CD4-positive, alpha-beta memory T cell (primary cell): ENCODE measurements at places on chromosomes 1 and 21. TPM values are rescaled to one million over a fixed set of nuclear protein-coding genes. Genes with fewer than 3 reads are reported as not detected.
A peak's percentile ranks its signal among the peaks of the same experiment; 100 is the strongest.

Gene AADACL4
- not detected for total RNA-seq

Gene SDE2
- 21.2 TPM for total RNA-seq

DNA sequence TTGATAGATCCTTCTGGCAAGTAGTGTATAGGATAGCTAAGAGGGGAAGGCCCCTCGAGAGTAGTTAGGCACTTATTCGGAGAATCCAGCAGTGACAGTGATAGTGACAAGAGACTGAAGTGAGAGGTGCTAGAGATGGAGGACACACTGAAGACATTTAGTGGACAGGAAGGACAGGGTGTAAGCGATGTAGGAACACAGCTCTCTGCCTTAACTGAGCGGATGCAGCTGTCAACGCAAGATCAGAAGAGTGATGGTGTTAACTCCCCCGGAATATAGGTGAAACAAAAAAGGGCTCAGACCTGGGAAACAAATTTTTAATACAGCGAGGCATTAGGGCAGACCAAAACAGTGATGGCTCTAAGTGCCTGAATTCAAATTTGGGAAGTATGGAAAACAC lies 15.8 kb downstream of the SOD1 start:
- peaks cover 12% of the 10 kb centered on the region for H3K36me3 ChIP-seq

Gene CACHD1
- 0.11 TPM for total RNA-seq

Gene FNDC10
- total RNA-seq = 2.9 TPM

DNA sequence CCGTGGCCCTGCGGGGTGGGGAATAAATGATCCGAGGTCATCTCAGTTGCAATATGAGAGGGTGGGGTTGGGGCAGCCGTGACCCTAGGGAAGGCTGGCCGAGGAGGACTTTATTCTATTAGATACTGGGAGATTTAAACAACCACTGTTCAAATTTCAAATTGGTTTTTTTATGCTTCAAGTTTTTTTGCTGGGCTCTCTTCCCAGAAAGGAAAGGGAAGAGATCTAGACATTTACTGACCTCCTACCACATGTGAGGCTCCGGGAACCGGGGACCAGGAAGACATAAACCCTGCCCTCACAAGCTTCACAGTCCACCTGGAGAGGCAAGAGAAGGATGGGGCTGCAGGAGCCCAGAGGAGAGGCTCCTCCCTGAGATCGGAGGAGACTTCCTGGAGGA lies 207.3 kb downstream of the FOXD2 start:
- DNase-seq = no peak
- H3K36me3 ChIP-seq = no peaks in the 10 kb centered on the region
- H3K27ac ChIP-seq = no peak overlapping the region

DNA sequence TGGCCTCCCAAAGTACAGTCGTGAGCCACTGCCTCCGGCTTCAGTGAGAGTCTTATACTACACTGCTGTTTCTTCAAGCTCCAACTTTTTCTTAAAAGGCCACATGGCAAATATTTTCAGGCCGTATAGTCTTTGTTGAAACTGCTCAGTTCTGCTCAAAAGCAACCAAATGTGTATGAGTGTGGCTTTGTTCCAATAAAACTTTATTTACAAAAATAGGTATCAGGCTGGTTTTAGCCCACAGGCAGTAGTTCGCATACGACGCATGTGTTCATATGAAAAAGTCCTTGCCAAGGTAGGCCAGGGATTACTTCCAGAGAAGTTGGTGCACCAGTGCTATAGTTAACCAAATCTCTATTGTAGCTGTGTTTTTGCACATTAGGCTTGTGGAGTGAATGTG lies 6.2 kb downstream of the PLEKHM2 start:
- no peaks in the 10 kb centered on the region for H3K27me3 ChIP-seq
- no peaks in the 10 kb centered on the region for H3K36me3 ChIP-seq
- no peak overlapping the region for H3K4me3 ChIP-seq
- no peak overlapping the region for H3K27ac ChIP-seq

DNA sequence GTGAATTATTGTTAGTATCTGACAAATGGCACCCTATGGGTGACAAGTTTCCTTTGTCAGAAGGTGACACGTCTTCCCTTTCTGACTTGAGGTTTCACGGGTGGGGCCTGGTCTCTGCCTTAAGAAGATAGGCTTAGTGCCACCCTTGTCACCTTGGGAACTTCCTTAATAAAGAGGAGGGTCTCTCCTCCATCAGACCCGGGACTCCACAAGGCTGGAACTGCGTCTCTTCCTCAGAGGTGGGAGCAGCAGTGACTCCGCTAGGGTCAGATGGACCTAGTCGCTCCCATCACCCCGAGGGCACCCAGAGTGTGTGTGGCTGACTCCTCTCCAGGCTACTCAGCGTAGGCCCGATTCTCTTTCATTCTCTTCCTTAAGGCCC lies 774 bp upstream of the WDTC1 start:
- H3K4me1 ChIP-seq = peaks cover 26% of the 10 kb centered on the region
- no peak overlapping the region for H3K4me3 ChIP-seq
- H3K36me3 ChIP-seq = no peaks in the 10 kb centered on the region
- H3K27me3 ChIP-seq = no peaks in the 10 kb centered on the region
- peak overlapping the region; percentile 69 for H3K27ac ChIP-seq

- no peaks in the 10 kb centered on the region for H3K4me1 ChIP-seq
- no peak overlapping the region for H3K27ac ChIP-seq
- H3K27me3 ChIP-seq = no peaks in the 10 kb centered on the region
- H3K4me3 ChIP-seq = no peak overlapping the region
- no peaks in the 10 kb centered on the region for H3K36me3 ChIP-seq
Observed at GRCh38 chr1:201295861-201296260, 12.6 kb downstream of the PKP1 start.

DNA sequence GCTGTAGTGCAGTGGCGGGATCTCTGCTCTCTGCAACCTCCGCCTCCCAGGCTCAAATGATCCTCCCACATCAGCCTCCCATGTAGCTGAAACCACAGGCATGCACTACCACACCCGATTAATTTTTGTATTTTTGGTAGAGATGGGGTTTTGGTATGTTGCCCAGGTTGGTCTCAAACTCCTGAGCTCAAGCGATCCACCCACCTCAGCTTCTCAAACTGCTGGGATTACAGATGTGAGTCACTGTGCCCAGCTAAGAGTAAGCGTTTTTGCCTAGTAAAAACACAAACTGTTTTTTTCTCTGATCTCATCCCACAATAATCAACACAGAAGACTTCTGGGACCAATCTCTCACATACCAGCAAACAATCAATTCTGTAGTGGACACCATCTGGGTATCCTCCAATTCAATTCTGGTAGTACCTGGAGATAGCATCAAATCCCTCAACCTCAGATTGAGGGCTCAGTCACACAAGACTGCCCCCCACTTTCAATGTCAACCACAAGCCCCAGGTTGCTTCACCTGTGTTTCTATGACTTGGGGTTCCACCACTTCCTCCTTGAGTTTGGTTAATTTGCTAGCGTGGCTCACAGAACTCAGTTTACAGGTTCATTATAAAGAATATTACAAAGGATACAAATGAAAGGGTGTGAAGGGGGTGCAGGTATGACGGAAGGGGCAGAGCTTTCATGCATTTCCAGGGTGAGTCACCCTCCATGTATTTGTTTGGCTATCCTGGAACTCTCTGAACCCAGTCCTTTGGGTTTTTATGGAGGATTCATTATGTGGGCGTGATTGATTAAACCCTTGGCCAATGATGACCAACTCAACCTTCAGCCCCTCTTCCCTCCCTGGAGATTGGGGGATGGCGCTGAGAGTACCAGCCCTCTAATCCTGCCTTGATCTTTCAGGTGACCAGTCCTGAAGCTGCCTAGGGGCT lies 40.0 kb upstream of the RHOU start:
- H3K4me1 ChIP-seq = peaks cover 9% of the 10 kb centered on the region
- H3K27me3 ChIP-seq = no peaks in the 10 kb centered on the region
- DNase-seq = peak; percentile 22
- no peak overlapping the region for H3K27ac ChIP-seq
